Activated T-cell treated with anti-CD3 and anti-CD28 coated beads, Interleukin-2, amount 50 U/mL, for 24 hours (primary cell): ENCODE measurements at places on chromosomes 13 and 19.

- peaks cover 8% of the 10 kb centered on the region for H3K4me1 ChIP-seq
- H3K36me3 ChIP-seq = peaks cover 5% of the 10 kb centered on the region
- no peak overlapping the region for H3K27ac ChIP-seq
- DNase-seq = no peak
- H3K4me3 ChIP-seq = no peak overlapping the region
- no peaks in the 10 kb centered on the region for H3K27me3 ChIP-seq
These were observed 4.3 kb upstream of the ZNF497 start for GRCh38 chr19:58366585-58367430.

- H3K27ac ChIP-seq = no peak overlapping the region
- peaks cover 38% of the 10 kb centered on the region for H3K27me3 ChIP-seq
- no peak overlapping the region for H3K4me3 ChIP-seq
- peaks cover 25% of the 10 kb centered on the region for H3K4me1 ChIP-seq
- no peaks in the 10 kb centered on the region for H3K36me3 ChIP-seq
These were observed 79.7 kb downstream of the STARD13 start for GRCh38 chr13:33205804-33206221.

DNA sequence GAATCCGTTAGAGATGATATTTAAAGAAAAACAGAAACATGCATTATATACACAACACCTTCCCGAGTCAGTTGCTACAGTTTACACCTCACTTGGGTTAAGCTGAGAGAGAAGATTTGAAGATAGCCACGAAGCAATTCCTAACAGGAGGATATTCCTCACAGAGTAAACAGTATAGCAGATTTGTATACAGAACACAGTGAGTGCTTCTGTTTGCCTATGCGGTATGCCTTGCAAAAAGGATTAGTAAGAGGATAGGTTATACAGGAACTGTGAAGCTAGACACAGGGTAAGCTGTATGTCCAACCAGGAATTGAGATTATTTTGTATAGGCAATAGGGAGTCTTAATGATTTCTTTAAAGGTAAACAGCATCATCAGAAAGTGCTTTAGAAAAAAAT is 471.8 kb downstream of the LIG4 start:
- no peak for DNase-seq
- no peak overlapping the region for H3K4me3 ChIP-seq
- no peaks in the 10 kb centered on the region for H3K27me3 ChIP-seq
- H3K27ac ChIP-seq = no peak overlapping the region

DNA sequence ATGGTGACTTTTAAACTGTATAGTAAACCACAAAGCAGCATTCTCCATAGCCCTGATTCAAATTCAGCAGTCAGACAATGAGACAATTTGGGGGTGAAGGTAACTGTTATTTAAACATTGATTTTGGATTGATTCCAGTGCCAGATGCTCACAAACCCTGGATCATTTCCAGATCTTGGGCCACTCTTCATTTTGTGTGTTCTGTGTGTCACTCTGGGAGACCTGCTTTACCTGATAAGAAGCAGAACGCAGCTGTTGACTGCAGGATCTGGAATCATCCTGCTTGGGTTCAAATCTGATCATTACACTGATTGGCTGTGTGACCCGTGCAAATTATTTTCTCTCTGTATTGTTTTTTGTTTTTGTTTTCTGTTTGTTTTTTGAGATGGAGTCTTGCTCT is 4.0 kb upstream of the PCDH8 start:
- peaks cover 25% of the 10 kb centered on the region for H3K4me1 ChIP-seq
- DNase-seq = no peak
- H3K27ac ChIP-seq = no peak overlapping the region
- H3K4me3 ChIP-seq = no peak overlapping the region
- peaks cover 87% of the 10 kb centered on the region for H3K27me3 ChIP-seq

DNA sequence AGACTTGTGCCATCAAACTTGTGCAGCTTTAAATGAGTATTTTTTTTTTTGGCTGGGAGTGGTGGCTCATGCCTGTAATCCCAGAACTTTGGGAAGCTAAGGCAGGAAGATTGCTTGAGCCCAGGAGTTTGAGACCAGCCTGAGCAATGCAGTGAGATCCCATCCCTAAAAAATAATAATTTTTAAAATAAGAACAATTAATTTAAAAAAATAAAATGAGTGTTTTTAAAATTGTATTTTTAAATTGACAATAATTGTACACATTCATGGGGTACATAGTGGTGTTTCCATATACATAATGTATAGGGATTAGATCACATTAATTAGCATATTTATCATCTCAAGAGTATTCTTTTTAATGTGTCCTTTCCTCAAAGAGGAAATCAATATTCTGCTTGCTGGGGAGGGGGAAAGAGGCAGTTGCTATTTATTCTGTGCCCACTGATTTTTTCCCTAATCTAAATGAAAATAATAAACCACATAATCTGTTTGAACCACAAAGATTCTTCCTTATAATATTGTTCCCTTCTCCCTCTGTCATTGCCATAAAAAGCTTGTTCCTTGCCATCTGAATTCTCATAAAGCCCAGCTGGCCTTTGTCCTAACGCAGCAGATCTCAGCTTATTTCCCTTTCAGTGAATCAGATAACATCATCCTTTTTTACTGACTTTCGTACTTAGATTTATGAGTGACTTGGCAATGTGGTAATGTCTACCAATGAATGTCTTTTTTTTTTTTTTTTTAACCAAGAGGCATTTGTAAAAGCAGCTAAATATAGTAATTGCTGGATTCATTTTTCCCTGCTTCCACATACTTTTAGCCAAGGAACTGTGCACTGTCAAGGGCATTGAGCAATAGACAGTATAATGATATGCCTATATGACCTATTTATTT is 81.8 kb upstream of the RUBCNL start:
- no peaks in the 10 kb centered on the region for H3K36me3 ChIP-seq
- no peak overlapping the region for H3K4me3 ChIP-seq
- no peak overlapping the region for H3K27ac ChIP-seq
- no peak for DNase-seq
- H3K27me3 ChIP-seq = no peaks in the 10 kb centered on the region
- no peaks in the 10 kb centered on the region for H3K4me1 ChIP-seq

- no peak for DNase-seq
- H3K4me3 ChIP-seq = no peak overlapping the region
- no peaks in the 10 kb centered on the region for H3K4me1 ChIP-seq
- no peaks in the 10 kb centered on the region for H3K27me3 ChIP-seq
- no peaks in the 10 kb centered on the region for H3K36me3 ChIP-seq
These were observed 479.2 kb upstream of the NBEA start for GRCh38 chr13:34462843-34463242.

GRCh38 chr19:49057636-49058234 is at the start of gene CGB7:
CGB7 (minus strand) TSS chr19:49057749; CDS start chr19:49055375, 2,374 bp downstream.
- peaks cover 21% of the 10 kb centered on the region for H3K4me1 ChIP-seq
- H3K27me3 ChIP-seq = peaks cover 56% of the 10 kb centered on the region
- no peak within 1 kb of the TSS for H3K27ac ChIP-seq

GRCh38 chr19:17091758-17092333 is 16.3 kb downstream of the MYO9B start:
- DNase-seq = no peak
- no peak overlapping the region for H3K27ac ChIP-seq
- no peak overlapping the region for H3K4me3 ChIP-seq
- peaks cover 32% of the 10 kb centered on the region for H3K36me3 ChIP-seq
- H3K27me3 ChIP-seq = no peaks in the 10 kb centered on the region

DNA sequence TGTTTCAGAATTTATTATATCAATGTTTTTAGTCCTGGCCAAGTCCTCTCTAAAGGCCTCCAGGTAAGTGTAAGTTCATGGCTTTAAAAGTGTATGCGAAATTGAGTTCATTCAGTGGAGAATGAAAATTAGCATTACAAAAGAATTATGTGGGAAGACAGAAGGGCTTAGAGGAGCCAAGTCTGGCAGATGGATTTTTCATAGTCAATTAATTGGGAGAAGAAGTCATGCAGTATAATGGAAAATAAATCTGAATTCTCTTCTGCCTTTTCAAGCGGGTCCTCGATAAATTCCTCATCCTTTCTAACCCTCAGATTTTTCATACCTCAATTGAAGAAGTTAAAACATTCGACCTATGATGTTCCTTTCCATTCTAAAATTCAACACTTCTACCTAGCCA is 394.2 kb downstream of the ITGBL1 start:
- no peak overlapping the region for H3K27ac ChIP-seq
- H3K4me3 ChIP-seq = no peak overlapping the region
- no peak for DNase-seq
- H3K27me3 ChIP-seq = no peaks in the 10 kb centered on the region
- H3K36me3 ChIP-seq = no peaks in the 10 kb centered on the region

GRCh38 chr13:89199138-89199537 is 1528.0 kb downstream of the SLITRK5 start:
- H3K4me1 ChIP-seq = no peaks in the 10 kb centered on the region
- no peak for DNase-seq
- H3K4me3 ChIP-seq = no peak overlapping the region
- H3K36me3 ChIP-seq = no peaks in the 10 kb centered on the region

DNA sequence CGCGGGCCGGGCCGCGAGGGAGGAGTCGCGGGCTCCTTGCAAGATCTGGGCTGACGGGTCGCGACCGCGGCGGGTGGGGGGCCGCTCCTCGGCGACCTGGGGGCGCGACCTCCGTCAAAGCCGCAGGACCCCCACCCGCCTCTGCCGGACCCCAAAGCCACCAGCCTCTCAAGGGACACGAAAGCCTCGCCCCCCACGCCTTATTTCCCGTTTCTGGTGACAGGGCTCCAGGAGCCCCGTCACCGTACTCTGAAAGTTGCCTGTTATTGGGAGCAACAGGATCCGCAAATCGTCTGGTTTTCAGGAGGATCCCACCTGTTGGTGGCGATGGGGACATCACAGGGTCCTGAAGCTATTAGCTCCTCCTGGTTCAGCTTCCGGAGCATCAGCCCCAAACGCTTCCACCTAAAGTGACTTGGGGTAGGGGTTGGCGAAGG is 530 bp downstream of the MAU2 start:
- no peaks in the 10 kb centered on the region for H3K27me3 ChIP-seq
- peak overlapping the region; percentile 94 for H3K4me3 ChIP-seq
- H3K27ac ChIP-seq = peak overlapping the region; percentile 100
- peaks cover 54% of the 10 kb centered on the region for H3K4me1 ChIP-seq
- no peak for DNase-seq

GRCh38 chr13:113146750-113147149 is 11.7 kb upstream of the PROZ start:
- peaks cover 5% of the 10 kb centered on the region for H3K27me3 ChIP-seq
- DNase-seq = peak; percentile 20
- H3K4me3 ChIP-seq = no peak overlapping the region
- H3K36me3 ChIP-seq = no peaks in the 10 kb centered on the region
- H3K27ac ChIP-seq = no peak overlapping the region
- H3K4me1 ChIP-seq = peaks cover 13% of the 10 kb centered on the region

- H3K27me3 ChIP-seq = peaks cover 6% of the 10 kb centered on the region
- peaks cover 2% of the 10 kb centered on the region for H3K4me1 ChIP-seq
- no peak overlapping the region for H3K27ac ChIP-seq
- no peak overlapping the region for H3K4me3 ChIP-seq
These were observed 7.6 kb downstream of the F7 start for GRCh38 chr13:113112893-113113845.

DNA sequence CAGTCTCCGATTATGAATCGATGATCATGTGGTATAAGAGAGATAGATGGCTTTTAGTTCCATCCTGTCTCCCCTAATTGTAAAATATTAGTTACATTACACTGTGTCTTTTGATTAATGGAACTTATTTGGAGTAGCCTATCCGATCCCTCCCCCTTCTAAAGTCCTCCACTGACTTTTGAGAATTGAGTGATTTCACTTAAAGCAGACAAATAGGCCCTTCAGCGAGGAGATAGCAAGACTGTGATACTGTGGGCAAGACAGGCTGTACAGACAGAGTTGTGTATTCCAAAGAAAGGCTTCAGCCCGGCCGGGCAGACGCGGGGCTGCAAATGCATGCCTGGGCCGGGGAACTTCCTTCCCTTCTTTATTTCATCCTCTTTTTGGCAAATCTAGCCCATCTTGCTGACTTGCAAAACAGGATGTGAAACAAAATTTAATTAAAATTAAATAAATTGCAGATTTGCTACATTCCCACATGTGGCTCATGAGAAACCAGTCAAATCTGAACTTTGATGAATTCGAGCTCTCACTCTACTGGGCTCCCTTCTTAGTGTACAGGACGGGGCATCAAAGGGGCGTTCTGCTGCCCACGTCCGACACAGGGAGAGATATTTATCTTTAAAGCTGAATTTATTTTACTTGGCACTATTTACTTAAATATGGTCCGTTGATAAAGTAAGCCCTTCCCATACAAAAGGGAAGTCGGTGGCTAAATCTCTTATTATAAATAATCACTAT is 314.8 kb downstream of the ZNF536 start:
- H3K27me3 ChIP-seq = peaks cover 77% of the 10 kb centered on the region
- H3K36me3 ChIP-seq = no peaks in the 10 kb centered on the region
- no peaks in the 10 kb centered on the region for H3K4me1 ChIP-seq
- no peak for DNase-seq

- no peaks in the 10 kb centered on the region for H3K27me3 ChIP-seq
- peaks cover 9% of the 10 kb centered on the region for H3K4me1 ChIP-seq
- H3K27ac ChIP-seq = no peak overlapping the region
- H3K36me3 ChIP-seq = no peaks in the 10 kb centered on the region
These were observed 109.5 kb downstream of the TBC1D4 start for GRCh38 chr13:75372517-75372916.

- H3K27ac ChIP-seq = no peak overlapping the region
- H3K4me3 ChIP-seq = no peak overlapping the region
- DNase-seq = no peak
- peaks cover 9% of the 10 kb centered on the region for H3K27me3 ChIP-seq
- no peaks in the 10 kb centered on the region for H3K4me1 ChIP-seq
These were observed 413.4 kb downstream of the ZNF536 start for GRCh38 chr19:30785458-30786137.

DNA sequence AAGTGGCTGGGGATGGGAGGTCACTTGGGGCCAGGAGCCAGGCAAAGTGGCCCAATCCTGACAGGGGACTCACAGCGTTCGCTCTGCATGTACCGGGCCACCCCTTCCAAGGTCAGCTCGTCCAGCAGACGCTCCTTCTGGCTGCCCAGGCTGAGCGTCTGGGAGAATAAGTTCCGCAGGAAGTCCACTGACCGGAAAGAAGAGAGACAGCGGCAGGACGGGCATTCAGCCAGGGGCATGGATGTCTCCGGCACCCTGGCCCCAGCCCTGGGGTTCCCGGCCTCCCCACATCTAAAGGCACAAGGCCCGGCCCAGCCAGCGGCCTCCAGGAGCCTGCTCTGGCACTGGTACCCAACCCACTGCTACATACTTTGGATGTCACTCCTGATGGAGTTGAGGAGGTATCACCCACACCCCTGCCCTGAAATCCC is 6.1 kb downstream of the SIRT2 start:
- no peak overlapping the region for H3K27ac ChIP-seq
- no peak for DNase-seq
- H3K27me3 ChIP-seq = no peaks in the 10 kb centered on the region

DNA sequence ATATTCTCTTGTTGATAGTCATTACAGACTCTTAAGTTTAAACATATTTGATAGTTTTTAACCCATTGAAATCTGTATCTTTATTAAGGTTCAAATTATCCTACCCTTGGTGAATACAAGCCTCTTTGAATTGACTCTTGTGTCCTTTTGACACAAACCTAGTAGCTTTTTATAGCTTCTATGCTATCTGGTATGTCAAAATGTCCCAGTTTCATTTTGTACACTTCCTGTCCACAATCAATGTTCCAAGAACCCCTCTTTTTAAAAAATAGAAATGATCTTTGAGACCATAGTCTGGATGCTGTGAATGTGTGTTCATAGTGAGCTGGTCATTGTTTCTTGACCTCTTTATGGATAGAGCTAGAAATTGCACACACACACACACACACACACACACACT is 39.2 kb upstream of the FGF14 start:
- H3K36me3 ChIP-seq = no peaks in the 10 kb centered on the region
- peaks cover 38% of the 10 kb centered on the region for H3K27me3 ChIP-seq
